ENCODE measurements at places on chromosomes 11 and 22. TPM values are rescaled to one million over a fixed set of nuclear protein-coding genes. Genes with fewer than 3 reads are reported as not detected.
A peak's percentile ranks its signal among the peaks of the same experiment; 100 is the strongest.

The FOLR1 gene
- not detected for total RNA-seq

The KRTAP5-8 gene
- total RNA-seq = not detected

The DGCR6L gene
- 32.0 TPM for total RNA-seq

DNA sequence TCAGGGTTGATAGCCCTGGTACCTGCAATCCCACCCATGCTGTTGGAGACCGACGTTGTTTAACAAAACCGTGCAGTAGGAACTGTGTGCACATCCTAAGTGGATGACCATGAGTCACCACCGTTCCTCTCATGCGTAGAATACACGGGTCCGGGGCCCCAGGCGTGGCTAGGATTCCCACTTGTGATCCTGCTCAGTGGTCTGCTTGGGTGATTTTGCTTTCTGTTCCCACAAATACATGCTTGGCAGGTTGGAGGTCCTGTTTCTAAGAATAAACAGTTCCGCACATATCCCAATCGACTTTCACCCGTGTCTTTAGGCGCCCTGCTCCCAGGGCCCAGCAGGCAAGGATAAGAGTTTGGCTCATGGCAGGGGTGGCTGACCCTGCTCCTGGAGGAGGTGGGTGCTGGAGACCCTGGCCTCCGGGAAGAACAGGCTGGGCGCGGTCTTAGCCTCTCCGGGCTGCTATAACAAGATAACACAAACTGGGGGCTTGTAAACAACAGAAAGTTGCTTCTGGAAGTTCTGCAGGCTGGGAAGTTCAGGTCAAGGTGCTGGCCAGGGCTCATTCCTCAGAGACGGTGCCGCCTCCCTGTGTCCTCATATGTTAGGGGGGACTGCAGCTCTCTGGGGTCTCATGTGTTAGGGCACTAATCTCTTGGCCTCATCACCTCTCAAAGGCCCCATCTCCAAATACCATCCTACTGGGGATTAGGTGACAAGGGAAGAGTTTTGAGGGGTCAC lies 1028.3 kb downstream of the BRD1 start:
- DNase-seq = no peak

GRCh38 chr11:95692526-95693260 lies 96.9 kb downstream of the FAM76B start:
- DNase-seq = no peak

DNA sequence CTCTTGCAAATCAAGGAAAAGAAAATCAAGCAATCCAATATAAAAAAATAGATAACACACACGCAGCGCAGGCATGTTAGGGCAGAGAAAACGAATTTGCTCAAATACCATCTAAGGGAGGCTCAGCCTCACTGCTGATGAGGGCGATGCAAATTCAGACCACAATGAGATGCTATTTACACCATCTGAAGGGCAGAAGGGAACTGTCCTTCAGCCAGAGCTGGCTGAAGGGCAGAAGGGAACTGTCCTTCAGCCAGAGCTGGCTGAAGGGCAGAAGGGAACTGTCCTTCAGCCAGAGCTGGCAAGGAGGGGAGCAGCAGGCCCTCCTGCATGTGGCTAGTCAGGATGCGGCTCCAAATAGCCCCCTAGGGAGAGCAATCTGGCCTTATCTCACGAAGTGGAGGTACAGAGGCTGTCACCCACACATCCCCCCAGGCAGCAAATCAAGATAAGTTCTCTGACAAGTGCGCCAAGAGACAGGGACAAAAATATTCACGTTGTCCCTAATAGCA lies 7.6 kb upstream of the SLC39A13 start:
- no peak for DNase-seq

DNA sequence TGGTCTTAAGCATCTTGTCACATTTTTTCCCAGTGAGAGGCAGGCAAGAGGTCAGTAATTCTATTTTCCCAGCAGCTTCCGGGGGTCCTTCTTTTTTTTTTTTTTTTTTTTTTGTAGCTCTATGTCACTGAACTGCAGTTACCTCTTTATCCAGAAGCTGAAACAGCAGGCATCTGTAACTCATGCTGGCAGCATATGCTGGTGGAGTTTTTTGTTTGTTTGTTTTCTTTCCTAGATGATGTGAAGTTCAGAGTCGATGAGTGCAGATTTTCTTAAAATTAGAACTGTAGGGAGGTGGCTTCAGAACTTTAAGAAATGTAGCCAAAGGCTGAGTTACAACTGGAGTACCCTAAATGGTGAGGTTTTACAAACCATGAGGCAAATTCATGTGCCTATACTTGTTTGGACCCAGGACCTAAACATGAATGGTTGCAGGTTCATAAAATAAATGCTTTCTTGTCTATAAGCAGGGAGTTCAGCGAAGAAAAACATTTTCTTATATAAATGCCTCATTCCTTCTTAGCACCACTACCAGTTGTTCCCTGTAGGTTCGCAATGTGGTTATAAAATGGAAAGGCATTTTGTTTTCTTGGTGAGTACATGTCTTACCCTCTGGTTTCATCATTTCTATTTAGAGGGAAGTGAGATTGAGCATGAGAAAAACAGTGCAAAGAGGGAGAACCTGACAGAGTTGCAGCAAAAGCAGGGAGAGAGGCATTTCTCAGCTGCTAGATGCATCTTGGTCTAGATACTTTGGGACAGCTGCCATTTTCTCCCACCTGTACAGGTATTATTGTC lies 84.0 kb downstream of the TRIM44 start:
- no peak for DNase-seq

DNA sequence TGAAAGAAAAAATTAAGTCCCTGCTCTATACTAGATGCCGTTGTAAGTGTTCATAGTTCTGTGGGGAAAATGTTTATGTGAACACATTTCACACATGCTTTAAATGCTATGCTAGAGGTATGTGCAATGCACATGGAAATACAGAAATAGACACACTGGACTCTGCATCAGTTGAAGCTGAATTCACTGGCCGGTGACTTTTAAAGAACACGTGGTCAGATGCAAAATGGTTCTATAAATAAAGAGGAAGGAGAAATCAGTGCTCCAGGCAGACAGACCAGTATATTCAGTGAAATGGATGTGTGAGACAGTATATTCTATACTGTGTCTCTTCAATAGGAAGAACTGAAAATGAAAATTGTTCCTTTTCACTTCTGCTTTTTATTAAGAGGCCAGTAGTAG lies 29.9 kb downstream of the TRPC6 start:
- no peak for DNase-seq

- DNase-seq = no peak
Observed at GRCh38 chr11:30434901-30435300, 112.0 kb downstream of the ARL14EP start.

DNA sequence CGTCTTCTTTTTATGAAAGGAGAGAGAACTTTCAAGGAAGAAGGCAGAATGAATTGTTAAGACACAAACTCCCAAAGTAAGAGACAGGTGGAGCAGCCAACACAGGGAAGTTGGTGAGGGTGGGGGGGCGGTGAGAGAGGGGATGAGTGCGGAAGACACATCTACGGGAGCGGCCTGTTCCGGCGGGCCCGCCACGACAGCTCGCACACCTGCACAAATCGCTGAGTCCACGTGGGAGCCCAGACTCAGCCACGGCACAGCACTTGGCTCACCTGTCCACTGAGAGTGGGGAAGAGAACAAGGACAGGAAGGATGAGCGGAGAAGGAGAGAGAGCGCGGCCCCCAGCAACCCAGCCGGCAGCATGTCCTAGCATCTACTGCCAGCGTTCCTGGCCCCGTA lies 331.1 kb downstream of the CADM1 start:
- no peak for DNase-seq

DNA sequence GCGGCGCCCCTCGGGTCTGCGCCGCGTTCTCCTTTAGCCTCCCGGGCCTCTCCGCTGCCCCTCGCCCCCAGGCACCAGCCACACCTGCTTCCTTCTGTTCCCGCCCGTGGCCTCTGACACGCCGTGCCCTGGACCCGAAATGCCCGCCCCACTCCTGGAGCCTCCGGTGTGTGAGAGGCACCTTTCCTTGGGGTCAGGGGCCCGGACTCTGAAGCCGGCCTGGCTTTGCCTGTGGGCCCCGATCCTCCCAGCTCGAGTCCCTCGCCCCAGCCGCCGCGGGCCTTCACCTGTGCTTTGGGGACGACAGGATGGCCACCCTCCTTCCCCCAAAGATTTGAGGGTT lies 661 bp upstream of the CDPF1 start:
- DNase-seq = peak; percentile 16

DNA sequence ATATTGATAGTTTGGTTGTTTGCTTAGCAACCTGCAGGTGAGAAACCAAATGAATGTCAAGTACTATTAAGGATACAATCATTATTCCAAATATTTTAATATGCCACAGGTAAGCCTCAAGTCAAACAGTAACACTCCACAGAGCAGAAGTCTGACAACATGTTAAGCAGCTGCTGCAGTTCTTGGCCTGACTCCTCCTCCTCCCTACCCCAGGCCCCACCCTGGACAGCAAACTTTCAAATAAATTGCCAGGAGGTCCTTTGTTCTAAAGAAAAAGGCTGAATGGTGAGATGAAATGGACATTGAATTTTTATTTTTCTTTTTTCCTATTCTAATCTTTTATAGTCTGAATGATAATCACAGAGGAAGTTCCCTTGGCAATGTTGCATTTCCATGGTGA lies 260.0 kb upstream of the POU2AF2 start:
- no peak for DNase-seq

DNA sequence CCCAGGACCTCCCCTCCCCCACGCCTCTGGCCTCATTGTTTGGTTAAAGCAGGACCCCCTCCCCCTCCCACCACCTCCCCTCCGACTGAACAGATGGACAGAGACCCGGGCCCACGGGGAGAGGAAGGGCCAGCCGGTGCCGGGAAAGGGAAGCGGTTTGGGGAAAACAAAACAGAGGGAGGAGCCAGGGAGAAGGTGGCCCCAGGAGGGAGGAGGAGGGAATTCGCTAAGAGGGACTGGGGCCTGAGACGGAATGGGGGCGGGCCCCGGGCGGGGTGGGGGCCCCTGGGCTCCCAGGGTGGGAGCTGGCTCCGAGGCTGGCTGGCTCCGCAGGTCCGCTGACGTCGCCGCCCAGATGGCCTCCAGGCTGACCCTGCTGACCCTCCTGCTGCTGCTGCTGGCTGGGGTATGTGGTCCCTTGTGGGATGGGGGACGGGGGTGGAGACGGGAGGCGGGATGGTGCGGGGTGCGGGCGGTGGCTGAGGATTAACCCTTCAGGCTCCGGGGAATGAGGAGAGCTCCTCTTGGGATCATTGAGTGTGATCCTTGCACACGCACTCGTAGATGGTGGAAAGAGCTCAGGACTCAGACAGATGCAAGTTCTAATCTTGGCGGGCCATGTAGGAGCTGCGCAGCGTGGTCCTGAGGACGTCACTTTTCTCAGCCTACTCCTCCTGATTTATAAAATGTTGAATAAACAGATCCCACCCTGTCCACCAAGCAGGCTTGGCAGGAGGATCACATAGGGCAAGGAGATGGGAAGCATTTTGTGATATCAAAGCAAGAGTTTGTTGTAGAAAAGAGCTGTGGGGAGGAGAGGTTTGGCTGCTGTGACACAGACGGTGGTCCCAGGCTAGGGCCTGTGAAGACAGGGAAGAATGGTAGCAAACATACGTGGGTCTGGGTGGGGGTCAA lies 688 bp downstream of the SERPING1 start:
- DNase-seq = no peak

DNA sequence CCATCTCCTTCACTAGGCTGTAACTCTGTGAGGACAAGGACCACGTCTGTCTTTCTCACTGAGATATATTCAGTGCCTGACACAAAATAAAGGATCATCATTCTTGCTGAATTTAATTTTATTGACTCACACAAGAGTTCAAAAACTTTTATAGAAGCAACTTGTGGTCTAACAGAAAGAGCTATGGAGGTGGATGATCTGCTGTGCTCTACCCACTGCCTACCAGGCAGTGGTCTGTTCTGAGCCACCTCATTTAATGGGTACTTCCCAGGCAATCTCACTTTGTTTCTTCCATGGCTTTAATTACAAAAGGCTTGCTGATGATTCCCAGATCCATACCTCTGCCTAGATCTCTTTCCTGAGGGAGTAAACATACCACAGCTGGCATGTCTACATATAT lies 4.7 kb downstream of the BTBD18 start:
- no peak for DNase-seq

DNA sequence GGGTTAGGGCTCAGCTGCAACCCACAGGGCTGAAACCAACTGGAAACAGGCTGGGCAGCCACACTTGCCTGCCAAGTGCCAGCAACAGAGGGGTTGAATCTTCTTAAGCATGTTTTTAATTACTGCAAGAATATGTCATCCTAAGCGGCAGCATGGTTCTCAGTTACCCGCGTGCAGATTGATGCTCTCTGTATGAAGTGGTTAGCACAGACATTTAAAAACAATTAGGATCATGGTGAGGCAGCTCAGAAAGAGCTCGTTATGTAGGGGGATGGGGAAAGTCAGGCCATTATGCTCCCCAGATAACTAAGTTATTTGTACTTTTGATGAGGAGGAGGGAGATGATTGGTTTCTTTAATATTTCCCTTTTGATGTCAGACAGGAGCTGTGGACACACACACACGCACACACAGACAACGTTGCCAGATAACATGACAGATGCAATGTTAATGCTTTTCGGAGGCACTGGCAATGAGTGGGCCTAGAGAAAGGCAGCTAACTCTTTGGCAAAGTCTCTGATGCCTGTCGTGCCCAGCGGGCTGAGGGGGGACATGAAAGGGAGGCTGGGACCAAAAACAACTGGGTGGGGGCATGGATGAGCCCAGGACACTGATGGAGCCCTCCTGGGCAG lies 389.7 kb downstream of the NXPE2 start:
- no peak for DNase-seq

DNA sequence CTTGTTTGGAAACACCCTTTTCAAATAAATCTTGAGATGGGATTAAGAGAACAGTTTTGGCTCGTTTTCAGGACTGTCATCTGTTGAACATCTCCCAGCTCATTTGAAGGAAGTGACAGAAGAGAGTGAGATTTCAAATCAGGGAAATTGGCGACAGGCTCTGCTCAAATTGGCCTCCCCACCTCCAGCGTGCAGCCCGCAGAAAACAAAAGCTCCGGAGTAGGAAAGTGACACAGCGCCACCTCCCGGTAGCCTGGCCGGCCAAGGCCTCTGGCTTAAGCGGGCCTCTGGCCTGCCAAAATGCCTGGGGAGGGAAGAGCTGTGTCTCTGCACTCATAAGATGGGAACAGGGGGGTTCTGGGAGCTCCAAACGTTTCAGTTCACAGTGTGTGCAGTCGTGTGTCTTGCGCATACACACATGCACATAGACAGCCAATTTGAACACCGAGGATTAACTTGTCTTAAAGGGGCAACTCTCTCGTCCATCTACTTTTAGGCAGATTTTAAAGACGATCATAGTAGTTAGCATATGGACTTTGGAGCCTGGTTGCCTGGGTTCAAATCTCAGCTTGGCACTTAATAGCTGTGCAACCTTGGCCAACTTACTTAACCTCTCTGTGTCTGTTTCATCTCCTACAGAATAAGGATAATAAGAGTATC lies 132.7 kb upstream of the RCN1 start:
- peak; percentile 77 for DNase-seq

GRCh38 chr11:26359055-26359454 lies 27.1 kb downstream of the ANO3 start:
- no peak for DNase-seq

- DNase-seq = no peak
Observed at GRCh38 chr11:117790279-117790678, 6.7 kb downstream of the DSCAML1 start.
